ENCODE measurements at places on chromosomes 6 and 20.
A peak's percentile ranks its signal among the peaks of the same experiment; 100 is the strongest.

DNA sequence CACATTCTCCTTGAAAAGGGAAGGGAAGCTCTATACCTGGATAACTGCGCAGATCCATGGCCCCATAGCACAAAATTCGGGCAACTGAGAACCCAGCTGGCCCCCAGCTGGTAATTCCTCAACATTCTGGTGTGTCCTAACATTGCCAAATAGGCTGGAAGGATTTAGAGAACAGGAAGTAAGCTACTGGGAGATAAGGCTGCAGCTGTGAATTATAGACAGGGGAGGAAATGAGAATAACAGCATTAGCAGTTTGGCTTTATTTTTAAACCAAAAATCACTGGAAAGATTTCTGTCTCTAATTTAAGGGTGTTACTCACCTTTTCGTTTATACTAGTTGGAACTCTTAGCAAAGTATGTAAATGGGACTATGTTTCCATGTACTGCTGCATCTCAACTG, 97.2 kb downstream of the TULP4 start:
- DNase-seq: peak; percentile 10

GRCh38 chr6:40764726-40765125, 177.6 kb upstream of the LRFN2 start:
- DNase-seq: no peak

DNA sequence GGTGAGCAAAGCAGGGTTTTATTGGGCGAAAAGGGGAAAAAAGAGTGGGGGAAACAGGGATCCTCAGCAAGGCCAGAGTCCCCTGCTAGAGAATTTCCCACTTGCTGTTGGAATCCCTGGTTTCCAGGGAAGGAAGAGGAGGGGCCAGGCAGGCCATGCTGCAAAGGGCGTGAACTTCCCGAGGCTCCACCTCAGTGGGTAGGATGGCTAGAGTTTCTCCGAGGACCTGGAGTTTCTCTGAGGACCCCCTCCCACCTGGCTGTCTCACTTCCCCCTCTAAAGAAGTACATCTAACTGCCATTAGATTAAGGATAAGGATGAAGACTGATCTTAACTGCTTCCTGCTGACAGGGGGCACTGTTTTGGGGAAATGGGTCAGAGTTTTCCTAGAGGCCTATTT, 1239.3 kb upstream of the GJE1 start:
- DNase-seq: no peak

GRCh38 chr6:40848038-40848437, 191.0 kb downstream of the UNC5CL start:
- no peak for DNase-seq

- DNase-seq: no peak
Measured at GRCh38 chr20:61031101-61031830, 220.8 kb upstream of the CDH4 start.
